D721Med (cell line): ENCODE measurements at places on chromosomes 7 and 10.

DNA sequence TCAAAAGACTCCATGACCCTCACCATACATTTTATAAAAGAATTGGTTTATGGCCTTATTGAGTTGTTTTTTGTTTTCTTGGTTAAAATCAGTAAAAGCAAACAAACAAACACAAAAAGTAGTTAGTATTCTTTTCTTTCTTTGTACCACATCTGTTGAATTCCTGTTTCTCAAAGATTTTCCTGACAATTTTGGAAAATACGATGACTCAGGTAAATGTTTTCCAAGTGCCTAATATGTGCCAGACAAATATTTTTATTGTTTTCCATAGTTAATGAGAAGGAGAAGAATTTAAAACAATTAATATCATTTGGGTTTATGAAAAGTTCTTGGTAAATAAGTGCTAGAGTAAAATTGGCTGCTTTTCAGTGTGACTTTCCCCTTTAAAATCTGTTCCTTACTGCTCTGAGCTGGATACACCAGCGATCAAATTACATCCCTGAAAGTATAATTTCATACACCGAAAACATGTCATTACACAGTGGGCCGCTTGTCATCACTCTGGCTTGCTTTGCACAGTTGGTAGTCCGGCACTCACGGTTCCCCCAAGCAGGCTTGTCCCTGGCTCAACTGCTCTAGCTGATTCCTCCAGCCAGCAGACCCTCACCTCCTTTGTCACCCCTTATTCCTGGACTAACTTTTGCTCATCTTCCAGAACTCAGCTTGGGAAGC lies 80.5 kb downstream of the TBXAS1 start:
- no peak for DNase-seq

DNA sequence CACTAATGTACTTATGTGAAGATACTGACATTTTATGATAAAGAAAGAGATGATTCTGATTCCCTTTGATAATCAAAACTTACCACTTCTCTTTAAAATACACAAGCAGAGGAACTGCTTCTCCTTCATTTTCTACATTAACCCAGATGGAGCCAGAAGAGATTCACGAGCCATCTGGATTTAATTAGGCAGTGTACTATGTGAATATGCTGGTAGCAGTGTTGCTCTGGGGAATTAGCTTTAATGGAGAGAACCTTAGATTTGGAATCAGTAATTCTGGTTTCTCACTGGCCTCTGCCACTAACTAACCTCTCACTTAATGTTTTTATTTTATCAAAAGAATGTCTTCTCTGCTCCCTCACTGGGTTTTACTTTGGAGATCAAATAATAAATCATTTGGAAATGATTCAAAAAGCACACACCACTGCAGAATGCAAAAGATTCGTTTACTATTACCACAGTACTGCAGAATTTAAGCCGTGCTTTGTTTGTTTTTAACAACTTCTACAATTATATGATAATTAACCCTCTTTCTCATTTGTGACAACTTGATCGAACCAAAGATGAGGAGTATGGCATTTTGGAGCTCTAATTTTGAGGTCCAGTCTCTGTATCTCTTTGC lies 77.5 kb upstream of the PHYHIPL start:
- no peak for DNase-seq

DNA sequence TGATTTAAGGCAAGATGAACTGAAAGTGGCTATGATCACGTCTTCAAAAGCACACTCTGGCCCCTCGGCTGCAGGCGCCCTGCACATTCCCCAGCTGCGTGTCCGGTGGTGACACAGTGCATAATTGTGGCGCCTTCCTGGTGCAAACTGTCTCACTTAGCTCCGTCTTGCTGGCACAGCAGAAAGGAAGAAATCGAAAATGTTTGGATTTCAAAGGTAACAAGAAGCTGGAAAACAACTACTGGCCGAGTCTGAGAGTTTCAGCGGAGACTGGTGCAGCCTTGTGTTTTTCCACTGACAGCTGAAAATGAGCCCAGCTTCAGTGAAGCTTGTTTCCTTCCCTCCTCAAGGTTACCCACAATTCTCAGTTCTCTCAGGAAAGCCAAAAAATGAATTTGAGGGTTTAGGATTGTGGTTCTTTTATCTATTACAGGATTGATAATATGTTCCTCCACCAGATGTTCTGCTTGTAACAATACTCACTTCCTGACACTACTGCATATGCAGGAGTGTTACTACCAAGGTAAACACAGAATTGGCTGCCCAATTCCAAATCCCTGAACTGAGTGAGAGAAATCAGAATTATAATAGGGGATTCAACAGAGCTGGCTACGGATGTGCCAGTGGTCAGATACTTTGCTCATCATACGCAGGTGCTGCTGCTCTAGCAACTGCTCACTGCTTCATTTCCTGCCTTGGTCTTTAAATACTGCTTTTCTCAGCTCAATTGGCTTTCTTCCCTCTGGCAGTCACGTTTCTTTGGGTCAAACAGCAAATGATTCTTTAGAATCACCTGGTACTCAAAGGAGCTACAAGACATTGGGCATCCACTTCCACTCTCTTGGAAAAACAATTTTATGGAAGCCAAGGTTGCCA lies 63.7 kb downstream of the TRUB1 start:
- no peak for DNase-seq

- DNase-seq: no peak
Observed at GRCh38 chr10:50992356-50992901, 81.9 kb upstream of the PRKG1 start.

GRCh38 chr7:103843689-103844480 lies 145.6 kb downstream of the RELN start:
- DNase-seq: no peak

GRCh38 chr10:31087011-31087410 lies 55.3 kb upstream of the ZNF438 start:
- no peak for DNase-seq

GRCh38 chr10:17506390-17506789 lies 52.0 kb upstream of the ST8SIA6 start:
- DNase-seq: no peak

GRCh38 chr7:91276909-91277308 lies 12.7 kb downstream of the FZD1 start:
- DNase-seq: no peak

DNA sequence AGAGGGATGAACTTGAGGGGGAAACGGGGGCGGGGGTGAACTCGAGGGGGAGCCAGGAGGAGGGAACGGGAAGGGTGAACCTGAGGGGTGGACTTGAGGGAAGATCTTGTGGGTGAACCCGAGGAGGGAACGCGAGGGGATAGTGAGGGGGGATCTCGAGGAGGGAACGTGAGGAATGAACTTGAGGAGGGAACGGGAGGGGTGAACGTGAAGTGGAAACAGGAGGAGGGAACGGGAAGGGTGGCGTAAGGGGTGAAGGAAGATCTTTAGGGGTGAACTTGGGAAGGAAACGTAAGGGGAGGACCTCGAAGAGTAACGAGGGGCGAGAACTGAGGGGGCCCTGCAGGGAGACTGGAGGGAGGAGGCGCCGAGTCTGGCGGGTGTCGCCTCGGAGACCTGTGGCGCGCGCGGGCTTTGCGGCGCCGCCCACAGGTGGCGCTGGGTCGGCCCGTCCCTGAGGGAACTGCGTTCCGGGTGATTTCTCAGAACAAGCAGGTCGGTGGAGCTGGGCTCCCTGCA lies 651 bp downstream of the MYO3A start:
- DNase-seq: peak; percentile 17

GRCh38 chr10:68154211-68154497 lies 44.9 kb downstream of the MYPN start:
- no peak for DNase-seq

- DNase-seq: no peak
Observed at GRCh38 chr10:27619329-27619728, 115.2 kb downstream of the RAB18 start.

DNA sequence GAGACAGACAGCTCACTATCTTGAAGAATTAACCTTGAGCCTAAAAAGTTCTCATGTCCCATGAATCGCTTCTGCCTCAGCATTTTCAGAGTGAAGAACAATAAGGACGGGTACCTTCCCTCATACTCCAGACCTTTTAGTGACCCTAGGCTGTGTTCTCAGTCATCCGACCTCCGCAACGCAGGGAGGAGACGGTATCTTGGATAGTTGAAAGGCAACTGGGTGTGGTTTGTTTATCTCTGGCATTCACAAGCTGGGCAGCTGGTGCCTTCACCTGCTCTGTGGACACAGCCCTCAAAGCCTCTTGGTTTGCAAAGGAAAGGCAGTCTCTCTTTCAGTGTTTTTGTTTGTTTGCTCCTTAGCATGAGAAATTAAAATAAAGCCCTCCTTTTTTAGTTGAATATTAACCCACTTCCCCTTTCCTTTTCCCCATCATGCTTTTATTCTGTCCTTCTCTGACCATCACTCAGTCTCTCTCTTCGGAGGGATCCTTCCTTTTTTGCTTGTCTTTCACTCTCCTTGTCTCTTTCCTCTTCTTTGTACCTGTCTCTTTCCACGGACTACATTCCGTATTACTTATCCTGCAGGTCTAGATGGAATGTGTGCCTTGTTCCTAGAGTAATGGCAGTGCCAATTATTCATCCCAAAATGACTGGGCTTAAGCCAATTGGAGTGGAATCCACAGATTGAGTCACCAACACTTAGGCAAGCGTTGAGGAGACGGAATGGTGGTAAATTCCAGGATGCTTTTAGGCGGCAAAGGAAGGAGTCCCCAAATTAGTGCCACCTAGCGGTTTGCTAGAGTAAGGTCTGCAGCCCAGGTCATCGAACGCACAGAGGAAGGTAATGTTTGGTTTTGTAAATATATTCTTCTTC lies 45.8 kb downstream of the PRR15 start:
- DNase-seq: no peak

GRCh38 chr7:66142996-66143395 lies 28.3 kb downstream of the CRCP start:
- DNase-seq: no peak

DNA sequence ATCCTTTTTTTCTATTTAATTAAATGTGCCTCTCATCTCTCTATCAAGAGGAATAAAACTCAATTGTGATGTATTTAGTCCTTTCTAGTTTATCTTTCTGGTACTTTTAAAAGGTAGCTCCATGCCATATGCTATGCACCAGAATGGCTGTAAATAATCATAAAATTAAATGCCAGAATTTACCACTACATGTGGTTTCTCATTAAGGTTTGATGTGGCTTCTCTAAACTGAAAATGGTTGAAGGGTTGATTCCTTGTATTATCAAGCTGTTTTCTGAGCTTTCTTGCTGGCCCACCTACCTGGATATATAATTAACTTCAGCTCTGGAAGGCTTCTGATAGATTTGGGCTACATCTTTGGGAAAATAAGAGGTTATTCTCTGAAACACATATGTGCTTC lies 171.9 kb upstream of the RHOBTB1 start:
- DNase-seq: no peak

- DNase-seq: no peak
Observed at GRCh38 chr10:84965468-84965867, 637.1 kb downstream of the CCSER2 start.

GRCh38 chr10:45199205-45199740 lies 116.1 kb downstream of the OR13A1 start:
- peak; percentile 32 for DNase-seq

DNA sequence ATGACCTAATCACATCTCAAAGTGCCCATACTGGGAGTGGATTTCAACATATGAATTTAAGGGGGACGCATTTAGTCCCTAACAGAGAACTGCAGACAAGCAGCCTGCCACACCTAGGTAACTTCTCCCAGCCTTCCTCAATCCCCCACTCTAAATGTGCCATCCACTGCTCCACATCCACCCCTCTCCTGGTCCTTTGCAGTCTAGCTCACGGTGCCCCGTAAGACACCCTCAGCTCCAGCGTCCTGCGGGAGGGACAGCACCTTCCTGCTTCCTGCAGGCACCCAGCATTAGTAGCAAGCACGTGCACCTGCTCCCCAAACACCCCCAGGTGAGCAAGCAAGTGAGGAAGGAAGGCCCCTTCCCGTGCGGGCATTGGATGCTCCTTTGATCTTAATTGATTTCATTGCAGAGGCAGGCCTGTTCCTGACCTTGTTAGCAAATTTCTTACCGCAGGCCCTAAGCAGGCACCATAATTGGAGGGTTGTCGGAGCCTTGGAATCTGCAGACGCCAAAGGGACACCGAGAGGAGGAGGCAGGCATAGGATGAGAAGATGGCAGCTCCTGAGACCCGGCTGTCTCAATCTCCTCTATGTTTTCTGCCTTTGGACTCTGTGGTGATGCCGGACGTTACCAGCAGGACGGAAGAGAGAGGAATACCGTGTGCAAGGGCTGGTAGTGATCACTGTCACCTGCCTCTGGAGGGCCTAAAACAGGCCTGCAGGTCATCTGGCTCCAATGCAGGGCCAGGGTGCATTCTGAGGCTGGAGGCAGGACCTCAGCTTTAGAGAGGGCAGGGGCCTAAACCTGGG lies 75.8 kb upstream of the CHST15 start:
- no peak for DNase-seq

- DNase-seq: no peak
Observed at GRCh38 chr10:34346516-34347100, 468.5 kb downstream of the PARD3 start.

DNA sequence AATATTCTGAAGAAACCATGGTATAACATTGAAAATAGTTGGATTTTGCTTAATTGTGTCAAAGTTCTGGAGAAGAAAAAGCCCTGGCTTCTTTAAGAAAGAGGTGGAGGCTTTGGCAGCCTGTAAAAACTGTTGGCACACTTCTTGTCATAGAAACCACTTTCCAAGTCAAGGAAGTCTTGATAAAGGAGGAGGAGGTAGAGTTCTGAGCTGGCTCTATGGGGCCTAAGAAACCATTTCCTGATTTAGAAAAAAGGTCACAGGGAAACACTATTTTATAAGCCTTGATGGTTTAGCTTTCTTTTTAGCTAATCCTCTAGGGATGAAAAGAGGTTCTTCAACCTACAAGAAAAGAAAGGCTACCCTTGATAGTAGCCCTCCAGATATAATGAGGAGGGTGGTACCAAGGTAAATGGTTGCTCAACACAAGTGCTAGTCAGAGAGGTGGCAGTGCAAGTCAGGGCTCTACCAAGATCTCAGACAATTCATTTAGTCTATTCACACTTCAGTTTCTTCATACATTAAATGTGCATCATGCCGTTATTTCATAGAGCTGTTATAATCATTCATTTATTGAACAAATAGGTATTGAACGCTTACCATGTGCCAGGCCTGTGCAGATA lies 346.9 kb downstream of the RNLS start:
- DNase-seq: no peak

DNA sequence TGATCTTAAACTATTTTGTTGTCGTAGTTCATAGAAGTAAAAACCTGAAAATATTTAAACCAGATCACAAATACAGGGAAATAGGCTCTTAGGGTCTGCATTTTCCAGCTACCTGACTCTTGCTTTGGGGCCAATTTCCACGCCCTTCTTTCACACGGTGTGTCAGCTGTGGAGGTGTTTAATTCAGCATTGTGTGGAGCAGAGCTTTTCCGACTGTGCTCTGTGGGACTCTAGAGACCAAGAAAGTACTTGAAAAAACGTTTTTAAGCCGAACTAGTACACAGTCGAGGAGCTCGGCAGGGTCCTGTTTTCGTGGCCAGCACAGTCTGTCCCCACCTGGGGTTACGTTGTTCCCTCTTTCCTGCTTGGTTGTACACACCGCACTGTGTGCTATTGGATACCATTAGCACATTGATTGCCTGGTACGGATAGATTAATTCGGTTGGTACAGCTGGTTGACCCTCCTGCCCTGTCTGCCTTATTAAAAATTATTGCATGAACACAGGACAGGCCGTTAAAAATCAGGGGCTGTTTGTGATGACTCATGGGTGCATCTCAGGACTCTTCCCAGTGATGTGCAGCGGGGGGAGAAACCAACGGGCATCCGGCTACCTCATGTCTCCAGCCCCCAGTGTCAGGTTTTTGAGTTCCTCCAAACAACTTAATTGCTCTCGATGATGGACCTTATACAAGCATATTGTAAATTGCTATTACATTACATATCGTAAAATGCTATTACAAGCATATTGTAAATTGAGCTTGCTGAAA lies 80.7 kb upstream of the BTBD16 start:
- DNase-seq: no peak

GRCh38 chr7:148402159-148402558 lies 188.4 kb upstream of the C7orf33 start:
- no peak for DNase-seq

GRCh38 chr7:137932881-137933269 lies 69.0 kb downstream of the CREB3L2 start:
- DNase-seq: no peak
